ENCODE measurements at places on chromosomes 2 and 18. TPM values are rescaled to one million over a fixed set of nuclear protein-coding genes. Genes with fewer than 3 reads are reported as not detected.

DNA sequence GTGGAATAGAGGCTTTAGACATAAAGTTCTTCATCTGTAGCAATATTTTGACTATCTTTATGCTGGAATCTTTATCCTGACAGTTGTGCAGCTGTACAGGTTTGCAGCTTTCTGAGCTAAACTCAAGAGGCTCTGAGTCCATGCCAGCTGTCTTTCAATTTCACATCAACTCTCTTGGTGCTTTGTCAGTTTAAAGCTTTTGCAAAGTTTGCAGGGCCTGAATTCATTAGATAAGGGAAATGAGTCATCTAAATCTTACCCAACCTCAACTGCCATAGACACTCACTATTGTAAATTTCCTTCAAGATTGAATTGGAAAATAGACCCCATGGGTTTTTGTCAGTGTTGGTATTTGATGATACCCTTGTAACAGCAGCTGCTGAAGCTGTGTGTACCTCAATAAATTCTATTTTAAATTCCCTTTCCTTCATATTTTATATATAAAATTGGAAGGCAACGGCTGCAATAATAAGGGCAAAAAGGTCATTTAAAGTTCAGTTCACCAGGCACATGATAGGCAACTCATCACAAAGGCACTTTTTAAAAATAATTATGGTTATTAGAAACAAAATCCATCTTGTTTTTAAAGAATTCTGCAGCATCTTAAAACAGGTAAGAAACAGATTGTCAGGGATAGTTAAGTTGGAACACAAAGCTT is 169.9 kb upstream of the SLC39A10 start:
- no peak for DNase-seq

GRCh38 chr2:164620457-164620856 is 825 bp downstream of the GRB14 start:
- no peak for DNase-seq

- no peak for DNase-seq
These were observed 26.7 kb downstream of the AGPS start for GRCh38 chr2:177419274-177419673.

The MCFD2 gene
- total RNA-seq, result 121 TPM

The SNORC gene
- total RNA-seq, result 5.6 TPM

Measured in endothelial cell (in vitro differentiated cells).